ENCODE measurements at places on chromosomes 4 and X.

- DNase-seq: no peak
These were observed 169.2 kb upstream of the MAGEB18 start for GRCh38 chrX:25968920-25969319.

- no peak for DNase-seq
These were observed 33.4 kb downstream of the TAPT1 start for GRCh38 chr4:16192631-16193518.

DNA sequence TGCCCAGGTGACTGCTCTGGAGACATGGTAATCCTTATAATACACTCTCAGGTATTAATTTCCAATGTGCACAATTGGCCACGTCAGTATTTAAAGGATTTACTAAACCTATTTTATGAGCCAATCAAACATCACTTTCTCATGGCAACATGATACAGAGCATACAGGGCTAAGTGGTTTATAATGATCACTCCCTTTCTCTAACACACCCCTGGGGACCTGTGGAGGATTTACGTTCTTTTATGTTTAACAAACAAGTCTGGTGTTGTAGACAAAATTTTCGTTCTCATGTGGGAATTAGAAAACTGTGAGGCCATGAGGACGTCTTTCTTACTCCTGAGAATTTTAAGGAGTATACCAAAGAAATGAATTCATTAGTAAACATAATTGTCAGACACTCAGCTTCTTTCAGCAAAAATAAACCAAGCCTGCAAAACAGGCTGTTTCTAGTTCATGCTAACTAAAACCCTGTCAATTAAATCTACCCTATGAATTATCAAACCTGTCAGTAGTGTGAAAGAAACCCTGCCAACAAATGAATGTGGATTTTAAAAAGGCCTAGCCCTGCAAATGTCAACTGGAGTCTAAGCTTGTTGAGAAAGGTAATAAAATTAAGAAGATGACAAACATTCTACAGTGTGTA, 155.8 kb downstream of the PDGFC start:
- no peak for DNase-seq

GRCh38 chr4:125808570-125808969, 493.8 kb downstream of the FAT4 start:
- no peak for DNase-seq

- no peak for DNase-seq
These were observed 274.9 kb upstream of the LDB2 start for GRCh38 chr4:17173300-17173699.

DNA sequence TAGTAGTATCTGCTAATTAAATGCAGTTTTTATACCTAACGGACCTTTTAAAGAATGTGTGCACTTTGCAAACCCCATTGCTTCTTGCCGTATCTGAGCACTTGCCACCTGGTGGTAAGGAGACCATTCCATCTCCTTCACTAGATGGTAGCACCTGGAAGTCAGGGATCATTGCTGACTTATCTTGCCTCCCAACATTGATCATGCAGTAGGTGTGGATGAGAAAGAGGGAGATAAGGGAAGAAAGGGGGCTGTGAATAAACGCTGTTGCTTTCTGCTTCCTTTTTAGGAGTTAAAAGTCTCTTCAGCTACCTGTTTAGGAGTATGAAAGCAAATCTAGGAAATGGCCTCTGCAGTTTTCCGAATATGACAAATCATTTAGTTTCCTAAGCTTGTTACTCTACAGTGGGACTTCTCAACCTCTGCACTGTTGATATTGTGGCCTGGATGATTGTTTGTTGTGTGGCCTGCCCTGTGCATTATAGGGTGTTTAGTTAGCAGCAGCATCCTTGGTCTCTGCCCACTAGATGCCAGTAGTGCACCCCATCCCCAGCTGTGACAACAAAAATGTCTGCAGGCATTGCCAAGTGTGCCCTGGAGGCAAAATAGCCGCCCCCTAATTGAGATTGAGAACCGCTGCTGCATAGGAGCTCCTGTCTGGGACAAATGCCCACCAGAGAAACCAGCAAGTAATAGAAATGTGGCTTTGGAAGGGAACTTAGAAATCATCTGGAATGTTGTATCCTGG, 38.8 kb downstream of the GAB1 start:
- DNase-seq: no peak

DNA sequence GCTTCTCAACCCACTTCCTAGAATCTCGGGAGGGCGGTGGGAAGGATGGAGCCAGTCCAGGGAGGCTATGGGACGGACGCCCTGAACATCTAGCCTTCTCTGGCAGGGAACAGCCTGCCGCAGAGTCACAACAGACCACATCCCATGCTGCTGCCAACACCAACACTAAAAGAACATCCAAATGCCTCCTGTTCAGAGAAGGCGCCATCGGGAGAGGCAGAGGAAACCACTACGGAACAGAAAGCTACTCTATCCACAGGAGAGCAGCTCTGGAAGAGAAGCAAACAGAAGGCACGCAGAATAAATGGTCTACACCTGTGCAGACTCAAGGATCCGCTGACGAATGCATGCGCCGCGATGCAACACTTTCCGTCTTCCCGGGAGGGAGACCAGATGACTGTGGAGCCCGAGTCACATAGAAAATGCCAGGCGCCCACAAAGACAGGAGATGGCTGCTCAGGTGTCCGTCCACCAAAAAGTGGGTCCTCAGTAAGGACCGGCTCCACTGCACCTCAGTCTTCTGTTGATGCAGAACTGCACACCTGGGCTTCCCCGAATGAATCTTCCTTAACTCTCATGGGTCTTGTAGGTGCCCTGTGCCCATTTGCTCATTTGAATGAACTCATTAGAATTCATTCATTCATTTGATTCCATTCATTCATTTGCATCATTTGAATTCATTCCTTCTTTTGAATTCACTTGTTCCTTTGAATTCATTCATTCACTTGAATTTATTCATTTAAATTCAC, 217.5 kb downstream of the DHRSX start:
- DNase-seq: no peak

DNA sequence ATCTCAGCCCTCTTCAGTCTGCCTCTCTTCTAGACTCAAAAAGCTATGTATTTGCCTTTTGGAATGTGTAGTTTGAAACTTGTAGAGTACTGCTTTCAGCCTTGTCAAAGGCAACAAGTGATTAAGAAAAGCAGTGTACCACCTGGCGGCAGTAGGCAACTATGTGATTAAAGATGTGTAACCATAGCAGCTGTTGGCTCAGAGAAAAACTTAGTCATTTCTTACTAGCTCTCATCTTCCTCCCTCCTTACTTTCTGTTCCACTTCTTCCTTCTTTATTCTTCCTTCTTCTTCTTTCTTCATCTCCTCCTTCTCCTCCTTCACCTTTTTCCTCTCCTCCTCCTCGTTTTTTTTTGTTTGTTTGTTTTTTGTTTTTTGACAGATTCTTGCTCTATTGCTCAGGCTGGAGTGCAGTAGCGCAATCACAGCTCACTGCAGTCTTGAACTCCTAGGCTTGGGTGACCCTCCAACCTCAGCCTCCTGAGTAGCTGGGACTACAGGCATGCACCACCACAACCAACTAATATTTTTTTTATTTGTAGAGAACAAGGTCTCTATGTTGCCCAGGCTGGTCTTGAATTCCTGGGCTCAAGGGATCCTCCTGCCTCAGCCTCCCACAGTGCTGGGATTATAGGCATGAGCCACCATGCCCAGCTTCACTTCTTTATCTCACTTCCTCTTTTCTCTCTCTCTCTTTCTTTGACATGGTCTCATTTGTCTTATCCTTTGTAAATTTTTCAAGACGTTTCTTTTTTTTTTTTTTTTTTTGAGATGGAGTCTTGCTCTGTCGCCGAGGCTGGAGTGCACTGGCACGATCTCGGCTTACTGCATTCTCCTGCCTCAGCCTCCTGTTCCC, 32.6 kb downstream of the ABHD18 start:
- DNase-seq: peak; percentile 4

- DNase-seq: no peak
These were observed 168.8 kb upstream of the FAM47A start for GRCh38 chrX:34300871-34301270.

DNA sequence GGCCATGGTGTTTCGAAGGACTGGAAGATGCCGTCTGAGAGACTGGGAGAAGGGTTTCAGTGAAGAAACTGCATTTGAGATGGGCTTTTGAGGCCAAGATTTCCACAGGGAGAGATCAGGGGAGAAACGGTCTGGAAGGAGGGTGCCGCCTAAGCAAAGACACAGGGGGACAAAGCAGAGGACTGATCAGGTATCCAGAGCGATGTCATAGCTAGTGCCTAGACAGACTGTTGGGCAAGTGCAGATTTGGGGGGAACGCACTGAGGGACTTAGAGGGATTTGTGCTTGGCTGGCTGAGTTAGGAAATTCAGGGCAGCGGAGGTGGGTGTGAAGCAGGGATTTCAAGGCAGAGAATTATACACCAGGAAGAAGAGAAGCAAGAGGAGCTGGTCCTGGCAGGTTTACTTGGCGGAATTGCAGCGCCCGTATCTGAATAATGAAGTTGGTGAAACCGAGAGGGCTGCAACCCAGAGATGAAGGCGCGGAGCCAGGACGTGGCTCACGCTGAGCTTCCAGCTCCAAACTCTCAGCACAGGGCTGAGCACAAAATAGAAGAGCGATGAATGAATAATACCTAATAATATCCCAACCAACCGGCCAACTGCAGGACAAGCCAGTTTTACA, 106.9 kb downstream of the MAML3 start:
- no peak for DNase-seq

DNA sequence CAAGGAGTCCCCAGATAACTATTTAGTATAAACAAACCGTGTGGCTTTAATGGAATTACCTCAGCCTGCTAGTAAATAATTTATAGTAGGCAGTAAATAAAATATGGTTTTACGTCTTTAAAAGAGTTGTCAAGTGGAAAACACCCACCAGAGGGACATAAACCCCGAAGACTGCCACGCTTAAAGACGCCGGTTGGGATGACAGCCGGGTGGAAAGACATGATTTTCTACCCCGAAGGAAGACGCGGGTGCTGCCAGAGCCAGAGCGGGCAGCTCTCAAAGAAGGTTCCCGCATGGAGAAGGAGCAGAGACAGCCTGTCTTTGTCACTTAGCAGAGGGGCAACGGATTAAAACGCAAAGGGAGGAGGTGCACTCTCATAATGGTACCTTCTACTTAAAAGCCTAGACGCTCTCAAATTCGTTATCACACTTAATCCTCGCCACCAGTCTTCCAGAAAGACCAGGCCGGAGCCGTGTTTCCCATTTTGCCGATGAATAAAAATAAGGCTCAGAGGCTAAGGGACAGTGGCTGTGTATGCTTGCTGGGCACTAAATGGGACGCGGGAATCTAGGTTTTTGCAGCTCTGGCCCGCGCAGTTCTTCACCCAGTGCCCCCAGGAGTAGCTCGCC, 140.5 kb upstream of the ZIC3 start:
- DNase-seq: no peak

DNA sequence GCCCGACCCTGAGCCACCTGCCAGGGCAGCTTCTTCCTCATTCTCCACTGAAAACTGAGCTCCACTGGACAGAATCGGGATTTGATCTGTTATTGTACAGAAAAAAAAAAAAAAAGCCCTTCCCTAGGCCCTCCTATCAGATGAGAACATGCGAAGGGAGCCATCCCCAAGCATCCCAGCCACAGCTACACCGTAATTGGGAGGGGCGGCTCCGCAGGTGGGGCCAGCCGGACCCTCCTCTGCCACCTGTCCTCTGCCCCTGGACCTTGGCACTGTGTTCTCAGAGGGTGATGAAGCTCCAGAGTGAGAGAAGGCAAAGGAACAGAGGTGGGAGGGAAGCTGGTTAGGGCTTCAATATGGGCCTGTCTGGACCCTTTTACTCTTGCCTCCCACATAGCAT, 240.0 kb upstream of the PSAPL1 start:
- DNase-seq: no peak

DNA sequence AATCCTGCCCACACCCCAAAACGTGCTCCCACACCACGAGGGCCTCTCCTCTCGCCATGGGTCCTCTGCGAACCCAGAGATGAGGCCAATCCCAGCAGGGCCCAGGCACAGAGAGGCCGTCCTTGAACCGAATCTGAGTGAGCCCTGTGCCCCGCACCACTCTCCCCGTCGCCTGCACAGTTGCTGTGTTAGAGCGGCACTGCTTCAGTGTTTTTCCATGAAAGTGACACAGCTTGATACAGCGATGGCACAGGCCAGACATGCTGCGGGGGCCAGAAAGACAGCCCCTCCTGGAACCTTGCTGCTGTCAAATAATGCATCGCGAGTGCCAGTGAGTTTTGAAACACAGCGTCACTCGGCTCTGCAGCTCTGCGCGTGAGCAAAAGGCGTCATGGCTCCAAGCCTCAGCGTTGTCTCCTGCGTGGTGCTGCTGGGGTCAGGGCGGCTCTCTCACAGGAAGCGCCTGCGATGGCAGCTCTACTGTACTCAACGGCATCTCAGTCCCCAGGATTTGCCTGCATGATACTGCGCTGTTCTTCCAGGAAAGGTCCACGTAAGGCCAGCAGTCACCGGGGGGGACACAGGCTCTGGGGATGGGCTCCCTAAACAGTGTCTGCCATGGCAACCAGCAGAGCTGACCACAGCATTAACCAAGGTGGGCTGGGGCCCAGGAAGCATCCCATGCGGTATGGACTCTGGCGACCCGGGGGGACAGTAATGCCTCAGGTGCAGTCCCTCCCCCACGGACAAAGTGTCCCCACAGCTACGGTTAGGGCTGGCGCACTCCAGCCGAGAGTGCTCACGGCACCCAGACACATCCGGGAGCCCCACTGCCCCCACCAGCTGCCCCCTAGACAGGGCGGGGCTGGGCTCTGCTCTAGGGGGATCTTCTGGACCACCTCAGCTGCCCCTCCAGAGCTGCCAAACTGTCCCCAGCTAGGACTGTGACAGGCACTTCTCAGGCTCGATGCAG, 63.1 kb downstream of the ACOX3 start:
- DNase-seq: no peak

- no peak for DNase-seq
These were observed 22.0 kb downstream of the ASB11 start for GRCh38 chrX:15293451-15293850.

GRCh38 chr4:3221184-3221494, 27.8 kb upstream of the MSANTD1 start:
- DNase-seq: no peak

- DNase-seq: no peak
These were observed 598.9 kb downstream of the SPOCK3 start for GRCh38 chr4:166635367-166635766.

DNA sequence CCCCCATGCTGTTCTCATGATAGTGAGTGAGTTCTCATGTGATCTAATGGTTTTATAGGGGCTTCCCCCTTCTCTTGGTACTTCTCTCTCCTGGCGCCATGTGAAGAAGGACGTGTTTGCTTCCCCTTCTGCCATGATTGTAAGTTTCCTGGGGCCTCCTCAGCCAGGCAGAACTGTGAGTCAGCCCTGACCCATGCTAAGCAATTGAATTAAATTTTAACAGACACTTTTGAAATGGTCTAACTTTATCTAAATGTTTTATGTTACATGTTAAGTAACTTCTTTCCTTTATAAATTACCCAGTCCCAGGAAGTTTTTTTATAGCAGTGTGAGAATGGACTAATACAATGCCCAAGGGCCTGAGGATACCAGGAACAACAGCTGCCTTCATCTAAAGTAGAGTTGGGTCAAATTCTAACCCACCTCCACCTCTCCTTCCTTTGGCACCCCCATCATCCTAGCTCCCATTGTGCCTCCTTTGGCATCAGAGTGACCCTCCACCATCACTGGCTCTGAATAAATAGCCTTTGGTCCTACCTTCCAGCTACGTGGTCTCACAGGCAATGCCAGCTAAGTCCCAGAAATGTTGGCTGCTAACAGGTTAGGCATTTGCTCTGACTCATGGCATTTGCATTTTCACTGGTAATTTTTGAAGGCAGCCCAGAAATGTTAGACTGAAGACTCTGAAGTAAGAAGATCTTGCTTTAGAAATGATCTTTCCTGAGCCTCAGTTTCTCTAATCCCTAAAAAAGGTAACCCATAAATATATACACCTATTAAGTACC, 182.1 kb downstream of the MOSPD2 start:
- no peak for DNase-seq

Measured in activated CD4-positive, alpha-beta T cell treated with anti-CD3 and anti-CD28 coated beads for 24 hours (primary cell).